ENCODE measurements at places on chromosomes 2 and 18.

DNA sequence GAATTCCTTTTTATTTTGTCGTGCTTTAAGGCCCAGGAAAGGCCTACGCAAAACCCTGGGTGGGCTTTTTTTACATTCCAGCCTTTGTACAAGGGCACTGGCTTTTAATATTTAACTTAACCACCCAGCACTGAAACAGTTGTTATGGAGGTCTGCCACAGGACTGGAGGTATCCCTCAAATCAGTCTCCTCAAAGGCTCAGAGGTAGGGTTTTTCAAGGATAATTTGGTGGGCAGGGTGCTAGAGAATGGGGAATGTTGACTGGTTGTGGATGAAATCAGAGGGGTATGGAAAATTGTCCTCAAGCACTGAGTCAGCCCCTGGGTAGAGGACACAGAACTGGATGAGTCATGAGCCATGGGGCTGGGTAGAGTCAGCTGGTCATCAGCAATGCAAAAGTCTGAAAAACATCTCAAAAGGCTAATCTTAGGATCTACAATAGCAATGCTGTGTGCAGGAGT is 443.1 kb downstream of the THSD7B start:
- no peaks in the 10 kb centered on the region for H3K36me3 ChIP-seq
- H3K4me1 ChIP-seq, result no peaks in the 10 kb centered on the region
- no peak for DNase-seq
- H3K27ac ChIP-seq, result no peak overlapping the region
- H3K4me3 ChIP-seq, result no peak overlapping the region

GRCh38 chr2:194223218-194223617 is 1433.8 kb upstream of the SLC39A10 start:
- no peaks in the 10 kb centered on the region for H3K36me3 ChIP-seq
- H3K4me1 ChIP-seq, result no peaks in the 10 kb centered on the region
- no peak overlapping the region for H3K4me3 ChIP-seq
- DNase-seq, result no peak
- H3K27ac ChIP-seq, result no peak overlapping the region

GRCh38 chr18:5998907-5999306 is 103.6 kb upstream of the TMEM200C start:
- no peak overlapping the region for H3K4me3 ChIP-seq
- no peak overlapping the region for H3K27ac ChIP-seq
- H3K4me1 ChIP-seq, result no peaks in the 10 kb centered on the region

DNA sequence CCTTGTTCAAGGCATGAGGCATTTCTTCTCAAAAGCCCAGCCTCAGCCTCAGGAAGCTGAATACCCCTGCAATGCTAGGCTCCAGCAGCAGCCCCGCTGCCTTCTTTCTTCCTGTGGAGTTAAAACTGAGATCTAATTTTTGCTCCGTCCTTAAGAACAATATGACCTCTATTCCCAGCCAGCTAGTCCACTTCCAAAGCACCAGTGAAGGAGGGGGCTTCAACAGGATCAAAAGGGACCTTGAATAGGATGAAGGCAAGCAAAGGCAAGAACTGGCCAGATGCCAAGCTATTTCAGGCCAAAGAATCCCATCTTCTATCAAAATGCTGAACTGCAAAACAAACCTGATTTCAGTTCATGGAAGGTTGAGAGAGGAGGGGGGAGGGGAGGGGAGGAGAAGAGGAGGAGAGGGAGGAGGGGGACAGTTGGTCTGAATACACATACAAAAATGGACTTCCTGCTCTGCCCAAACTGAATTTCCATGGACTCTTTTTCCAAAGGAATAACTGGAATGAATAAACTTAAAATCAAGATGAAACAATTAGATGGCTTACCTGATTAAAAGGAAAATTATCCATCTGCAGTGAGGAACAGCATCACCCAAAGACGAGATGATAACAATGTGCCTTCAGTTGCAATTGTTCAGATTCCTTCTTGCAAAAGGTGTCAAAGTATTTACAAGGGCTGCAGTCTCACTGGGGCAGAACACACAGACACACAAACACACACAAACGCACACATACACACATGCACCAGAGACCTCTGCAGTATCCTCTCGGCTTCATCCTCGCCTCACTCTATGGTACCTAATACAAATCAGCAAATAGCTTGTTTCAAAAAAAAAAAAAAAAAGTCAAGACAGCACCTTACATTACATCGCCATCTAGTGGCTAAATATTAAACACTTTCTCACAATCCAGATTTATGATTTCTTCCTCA is at the start of gene SCN1A:
SCN1A (minus strand) TSS at position 804 of the 939 bp plus-strand sequence. CDS start 54,399 bp downstream, outside the sequence.
- peaks cover 14% of the 10 kb centered on the region for H3K27me3 ChIP-seq
- no peak within 1 kb of the TSS for H3K27ac ChIP-seq
- no peaks in the 10 kb centered on the region for H3K36me3 ChIP-seq
- no peaks in the 10 kb centered on the region for H3K4me1 ChIP-seq

DNA sequence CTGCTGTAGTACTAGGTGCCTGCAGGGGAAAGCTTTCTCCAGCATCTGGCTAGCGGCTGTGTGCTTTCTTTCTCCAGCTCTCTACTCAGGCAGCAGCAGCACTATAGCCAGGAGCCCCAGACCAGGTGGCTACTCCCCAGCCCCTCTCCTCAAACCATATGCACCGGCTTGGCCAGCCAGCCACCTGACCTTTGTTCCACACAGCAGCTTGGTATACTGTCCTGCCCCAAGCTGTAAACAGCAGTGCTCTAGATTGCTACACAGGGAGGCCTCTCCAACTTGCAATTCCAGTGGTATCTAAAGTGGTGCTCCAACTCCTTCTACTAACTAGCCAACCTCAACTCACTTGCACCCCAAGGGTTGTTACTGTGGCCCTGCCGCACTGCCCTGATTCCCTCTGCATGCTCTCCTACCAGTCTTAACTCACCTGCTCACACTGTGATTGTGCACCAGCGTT is 19.6 kb downstream of the LDAH start:
- peaks cover 10% of the 10 kb centered on the region for H3K36me3 ChIP-seq
- no peaks in the 10 kb centered on the region for H3K27me3 ChIP-seq
- no peaks in the 10 kb centered on the region for H3K4me1 ChIP-seq
- no peak overlapping the region for H3K4me3 ChIP-seq
- no peak for DNase-seq

DNA sequence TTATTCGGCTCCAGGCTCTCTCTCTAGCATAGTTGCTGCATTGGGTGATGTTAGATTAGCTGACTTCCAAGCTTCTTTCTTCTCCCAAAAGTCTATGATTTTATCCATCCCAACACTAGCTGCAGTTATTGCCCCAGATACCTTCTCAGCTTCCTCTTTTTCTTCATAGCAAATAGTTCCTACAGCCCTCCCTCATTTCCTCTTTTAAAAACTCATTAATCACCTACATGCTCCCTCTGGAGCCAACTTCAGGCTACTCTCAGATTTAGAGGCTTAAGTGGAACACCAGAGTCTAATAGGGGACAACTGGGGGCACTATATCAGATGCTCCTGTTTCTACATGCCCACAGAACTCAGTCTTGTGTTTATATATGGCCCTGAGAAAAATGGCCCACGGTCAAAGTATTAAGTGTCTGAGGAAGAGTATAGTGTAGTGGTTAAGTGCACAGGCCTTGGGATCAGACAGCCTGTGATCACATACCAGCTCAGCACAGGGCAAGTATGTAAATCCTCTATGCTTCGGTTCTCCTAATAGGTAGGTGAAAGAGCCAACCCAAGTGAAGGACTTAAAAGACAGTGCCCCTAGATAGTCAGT is 241.9 kb upstream of the SLC14A2 start:
- no peak overlapping the region for H3K27ac ChIP-seq
- no peaks in the 10 kb centered on the region for H3K36me3 ChIP-seq
- H3K27me3 ChIP-seq, result peaks cover 4% of the 10 kb centered on the region
- H3K4me3 ChIP-seq, result no peak overlapping the region
- DNase-seq, result no peak

- H3K27ac ChIP-seq, result no peak overlapping the region
- H3K36me3 ChIP-seq, result no peaks in the 10 kb centered on the region
- no peak overlapping the region for H3K4me3 ChIP-seq
- DNase-seq, result no peak
These were observed 285.4 kb downstream of the ZNF521 start for GRCh38 chr18:25066516-25066915.

DNA sequence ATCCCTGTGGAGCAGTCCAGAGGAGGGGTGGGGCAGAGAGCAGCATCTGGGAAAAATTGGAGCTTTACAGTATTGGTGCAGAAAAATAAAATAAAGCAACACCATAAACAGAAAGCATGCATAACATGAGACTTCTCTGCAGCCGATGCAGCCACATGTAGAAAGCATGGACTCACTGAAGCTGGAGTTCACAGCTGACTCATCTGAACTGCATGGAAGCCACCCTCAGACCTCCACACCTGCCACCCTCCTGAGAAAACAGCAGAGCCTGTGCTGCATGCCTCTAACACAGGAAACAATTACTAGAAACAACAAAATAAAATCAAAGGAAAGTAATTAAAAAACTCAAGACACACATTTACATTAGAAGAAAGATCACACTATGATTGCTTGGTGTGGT is 169.4 kb upstream of the ALKAL2 start:
- H3K27me3 ChIP-seq, result peaks cover 69% of the 10 kb centered on the region
- no peak overlapping the region for H3K27ac ChIP-seq
- no peaks in the 10 kb centered on the region for H3K36me3 ChIP-seq
- H3K4me1 ChIP-seq, result peaks cover 20% of the 10 kb centered on the region

DNA sequence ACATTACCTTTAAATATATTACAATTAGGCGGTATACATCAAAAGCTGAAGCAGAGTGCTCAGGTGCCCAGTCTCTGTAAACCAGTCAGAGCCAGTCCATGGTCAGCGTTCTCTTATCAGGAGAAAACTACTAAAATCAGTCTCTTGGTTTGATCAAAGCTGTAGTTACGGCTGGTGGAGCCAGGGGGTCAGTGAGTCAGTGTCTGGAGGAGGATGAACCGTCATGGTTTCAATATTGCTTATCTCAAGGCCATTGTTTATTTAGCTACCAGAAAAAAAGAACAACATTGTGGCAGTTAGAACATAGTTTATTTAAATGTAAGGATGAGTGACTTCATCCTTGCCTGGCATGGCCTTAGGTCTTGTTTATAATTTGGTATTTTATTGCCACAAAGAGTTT is 71.3 kb upstream of the NYAP2 start:
- no peaks in the 10 kb centered on the region for H3K36me3 ChIP-seq
- no peaks in the 10 kb centered on the region for H3K27me3 ChIP-seq
- H3K27ac ChIP-seq, result no peak overlapping the region
- DNase-seq, result no peak

DNA sequence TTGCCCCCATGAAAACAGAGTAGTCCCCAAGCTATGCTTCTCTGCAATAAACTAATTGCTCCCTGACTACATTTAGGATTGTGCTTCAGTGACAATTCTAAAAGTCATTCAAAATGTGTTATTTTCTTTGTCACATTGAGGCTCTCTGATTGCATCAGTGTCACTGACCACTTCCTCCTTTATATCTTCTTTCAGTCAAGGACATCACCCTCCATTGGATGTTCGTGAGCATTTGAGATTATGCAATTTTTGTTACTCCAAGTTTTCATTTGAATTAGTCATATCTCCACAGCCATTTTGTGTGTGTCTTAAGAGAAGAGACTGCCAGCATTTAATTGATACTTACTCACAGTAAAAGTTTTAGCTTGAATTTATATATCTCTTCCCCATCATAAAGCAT is 780.8 kb upstream of the GCFC2 start:
- no peaks in the 10 kb centered on the region for H3K4me1 ChIP-seq
- no peak for DNase-seq
- H3K4me3 ChIP-seq, result no peak overlapping the region
- no peaks in the 10 kb centered on the region for H3K27me3 ChIP-seq
- H3K27ac ChIP-seq, result no peak overlapping the region

- DNase-seq, result no peak
- H3K27me3 ChIP-seq, result no peaks in the 10 kb centered on the region
- H3K27ac ChIP-seq, result no peak overlapping the region
- no peak overlapping the region for H3K4me3 ChIP-seq
- no peaks in the 10 kb centered on the region for H3K4me1 ChIP-seq
These were observed 44.4 kb downstream of the NETO1 start for GRCh38 chr18:72823345-72823744.

GRCh38 chr18:64936671-64937070 is 787.8 kb upstream of the LINC00305 start:
- H3K4me3 ChIP-seq, result no peak overlapping the region
- H3K4me1 ChIP-seq, result no peaks in the 10 kb centered on the region
- DNase-seq, result no peak

- no peak overlapping the region for H3K4me3 ChIP-seq
- no peak overlapping the region for H3K27ac ChIP-seq
- DNase-seq, result no peak
These were observed 134.9 kb downstream of the SOX11 start for GRCh38 chr2:5826979-5827655.

DNA sequence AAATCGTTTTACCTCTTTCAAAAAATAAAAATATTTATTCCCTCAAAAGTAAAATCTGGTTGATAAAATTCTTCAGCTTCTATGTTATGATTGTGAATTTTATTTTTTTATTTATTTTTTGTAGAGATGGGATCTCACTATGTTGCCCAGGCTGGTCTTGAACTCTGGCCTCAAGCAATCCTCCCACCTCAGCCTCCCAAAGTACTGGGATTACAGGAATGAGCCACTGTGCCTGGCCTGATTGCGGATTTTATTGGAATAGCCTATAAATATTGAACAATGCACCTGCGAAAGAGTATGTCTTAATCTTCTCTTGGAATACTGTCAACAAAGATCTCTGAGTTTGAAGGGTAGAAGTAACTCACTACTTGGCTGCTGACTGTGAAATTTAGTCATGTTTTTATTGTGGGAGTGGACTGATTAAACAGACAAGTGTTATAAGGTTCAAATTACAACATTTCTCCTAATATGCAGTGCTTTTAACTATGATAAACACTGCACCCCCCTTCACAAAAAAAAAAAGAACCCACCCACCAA is 138.0 kb downstream of the AFF3 start:
- no peak overlapping the region for H3K4me3 ChIP-seq
- H3K36me3 ChIP-seq, result peaks cover 7% of the 10 kb centered on the region
- peaks cover 22% of the 10 kb centered on the region for H3K4me1 ChIP-seq

DNA sequence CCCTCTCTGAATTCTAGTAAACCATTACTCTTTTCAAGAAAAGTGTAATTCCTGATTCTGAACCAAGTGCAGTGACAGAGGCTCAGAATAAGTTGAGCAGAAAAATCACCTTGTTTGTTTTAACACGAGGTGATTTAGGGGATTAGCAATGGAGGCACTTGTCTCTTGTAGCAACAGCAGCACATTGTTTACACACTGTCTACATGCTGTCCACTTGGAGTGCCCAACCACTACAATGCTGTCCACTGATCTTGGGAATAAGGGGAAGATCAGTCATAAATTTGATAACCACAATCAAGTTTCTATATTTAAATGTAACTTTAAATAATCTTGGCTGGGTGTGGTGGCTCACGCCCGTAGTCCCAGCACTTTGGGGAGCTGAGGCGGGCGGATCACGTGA is 13.9 kb upstream of the RMND5A start:
- peaks cover 3% of the 10 kb centered on the region for H3K36me3 ChIP-seq
- H3K4me1 ChIP-seq, result no peaks in the 10 kb centered on the region
- DNase-seq, result no peak
- no peak overlapping the region for H3K27ac ChIP-seq
- H3K27me3 ChIP-seq, result peaks cover 11% of the 10 kb centered on the region
